ENCODE measurements at places on chromosomes 5 and 9. TPM values are rescaled to one million over a fixed set of nuclear protein-coding genes. Genes with fewer than 3 reads are reported as not detected.

DNA sequence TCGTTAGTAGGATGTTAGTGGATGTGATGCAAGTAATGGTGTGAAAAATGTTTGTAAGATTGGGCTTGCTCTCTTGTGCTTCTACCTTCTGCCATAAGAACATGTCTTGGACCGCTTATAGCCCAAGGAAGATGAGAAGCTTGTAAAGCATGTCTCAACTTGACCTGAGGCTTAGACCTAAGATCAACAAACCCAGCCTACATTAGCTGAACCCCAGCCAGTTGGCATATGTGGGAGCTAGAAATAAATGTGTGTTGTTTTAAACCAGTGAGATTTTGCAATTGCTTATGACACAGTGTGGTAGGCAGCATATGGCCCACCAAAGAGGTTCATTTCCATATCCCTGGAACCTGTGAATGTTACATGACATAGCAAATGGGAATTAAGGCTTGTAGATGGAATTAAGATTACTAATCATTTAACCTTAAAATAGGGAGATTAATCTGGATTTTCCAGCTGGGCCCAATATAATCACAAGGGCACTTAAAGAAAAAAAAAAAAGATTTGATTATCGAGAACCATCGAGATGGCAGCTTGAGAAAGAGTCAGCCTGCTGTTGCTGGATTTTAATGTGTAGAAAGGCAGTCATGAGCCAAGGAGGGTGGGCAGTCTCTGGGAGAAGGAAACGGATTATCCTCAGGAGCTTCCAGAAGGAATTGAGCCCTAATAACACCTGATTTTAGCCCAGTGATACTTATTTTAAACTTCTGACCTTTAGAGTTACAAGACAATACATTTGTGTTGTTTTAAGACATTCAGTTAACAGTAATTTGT, 27.3 kb upstream of the EDIL3 start:
- peak; percentile 100 for ATAC-seq

The CTSL gene
- 35.0 TPM for total RNA-seq

DNA sequence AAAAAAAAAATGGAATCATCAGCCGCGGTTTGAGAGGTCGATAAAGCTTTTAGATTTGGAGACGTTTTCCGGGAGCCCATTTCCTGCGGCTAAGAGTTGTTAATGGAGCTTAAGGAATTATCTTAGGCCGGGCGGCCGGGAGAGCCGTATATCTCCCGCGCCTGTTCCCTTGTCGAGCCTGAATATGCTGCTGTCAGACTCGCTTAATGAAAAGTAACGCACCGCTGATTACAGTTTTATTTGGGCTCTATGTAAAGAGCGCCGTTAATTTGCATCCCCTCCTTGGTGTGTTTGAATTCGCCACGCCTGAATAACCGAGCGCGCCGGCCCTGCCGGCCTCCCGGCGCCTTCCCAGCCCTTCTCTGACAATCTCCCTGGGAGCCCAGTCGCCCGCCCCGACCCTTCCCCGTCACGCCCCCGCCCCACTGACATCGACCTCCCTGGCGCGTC, 7.9 kb downstream of the IRX4 start:
- ATAC-seq: no peak

The GFI1B gene
- total RNA-seq: not detected

- ATAC-seq: no peak
Measured at GRCh38 chr5:82975396-82975795, 101.8 kb downstream of the TMEM167A start.

DNA sequence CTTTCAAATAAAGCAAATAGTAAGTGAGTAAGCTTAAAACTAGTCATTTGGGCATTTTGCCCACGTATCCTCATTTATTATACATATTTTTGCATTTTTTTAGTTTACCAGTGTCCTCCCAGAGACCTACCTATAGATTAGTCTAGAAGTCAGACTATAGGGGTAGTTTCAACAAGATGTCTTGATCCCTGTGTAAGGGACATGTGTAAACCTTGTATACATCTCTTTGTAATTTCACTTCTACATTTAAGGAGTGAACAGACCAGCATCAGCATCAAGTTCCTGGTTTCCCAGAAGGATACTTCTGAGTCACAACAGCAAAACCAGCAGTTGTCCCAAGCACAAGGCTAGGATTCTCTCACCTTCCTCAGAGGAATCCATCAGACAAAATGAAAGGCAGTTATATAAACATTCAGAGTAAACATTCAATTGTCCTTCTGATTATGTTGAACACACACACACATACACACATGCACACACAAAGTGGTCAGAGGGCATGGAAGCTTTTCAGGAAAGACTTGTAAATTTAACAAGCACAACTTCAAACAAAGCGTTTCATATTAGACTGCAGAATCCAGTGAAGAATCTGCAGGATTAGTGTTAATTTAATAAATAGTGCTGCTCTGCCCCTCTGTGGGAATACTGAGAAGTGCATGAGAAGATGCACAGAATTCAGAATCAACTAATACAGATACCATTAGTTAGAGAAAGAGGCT, 55.4 kb downstream of the HINT1 start:
- ATAC-seq: peak; percentile 77

The SNCAIP gene
- 2.3 TPM for total RNA-seq

DNA sequence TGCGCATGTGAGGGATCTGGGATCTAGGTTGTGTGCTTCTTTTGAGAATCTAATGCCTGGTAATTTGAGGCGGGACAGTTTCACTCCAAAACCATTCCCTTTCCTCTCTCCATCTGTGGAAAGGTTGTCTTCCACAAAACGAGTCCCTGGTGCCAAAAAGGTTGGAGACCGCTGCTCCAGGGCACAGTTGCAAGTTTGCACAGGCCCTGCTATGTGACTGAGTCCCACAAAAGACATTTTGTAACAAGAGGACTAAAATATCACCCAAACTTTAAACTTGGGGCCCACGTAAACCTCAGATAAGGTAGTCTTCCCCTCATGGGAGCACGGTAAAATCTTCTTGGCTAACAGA, 5.8 kb upstream of the ZNF367 start:
- no peak for ATAC-seq

The GRPEL2 gene
- 49.6 TPM for total RNA-seq

GRCh38 chr5:55570570-55570969, 35.8 kb upstream of the PLPP1 start:
- no peak for ATAC-seq

DNA sequence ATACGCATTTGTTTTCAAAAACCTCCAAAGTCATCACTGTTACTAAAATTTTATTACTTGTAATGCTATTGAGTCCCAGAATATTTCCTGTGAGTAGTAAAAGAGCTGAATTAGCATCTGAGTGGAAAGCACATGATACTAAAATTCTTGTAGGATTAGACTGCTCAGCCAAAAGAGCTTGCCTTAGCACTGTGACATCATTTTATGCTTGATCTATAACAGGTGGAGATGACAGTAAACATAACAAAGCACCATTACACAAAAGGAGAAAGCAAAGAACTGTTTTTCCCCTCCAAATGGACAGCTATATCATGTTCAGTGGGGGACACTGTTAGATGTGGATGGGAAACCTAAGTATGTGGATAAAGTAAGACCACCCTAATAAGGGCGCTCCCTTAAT, 5.8 kb upstream of the JAK2 start:
- ATAC-seq: peak; percentile 77

DNA sequence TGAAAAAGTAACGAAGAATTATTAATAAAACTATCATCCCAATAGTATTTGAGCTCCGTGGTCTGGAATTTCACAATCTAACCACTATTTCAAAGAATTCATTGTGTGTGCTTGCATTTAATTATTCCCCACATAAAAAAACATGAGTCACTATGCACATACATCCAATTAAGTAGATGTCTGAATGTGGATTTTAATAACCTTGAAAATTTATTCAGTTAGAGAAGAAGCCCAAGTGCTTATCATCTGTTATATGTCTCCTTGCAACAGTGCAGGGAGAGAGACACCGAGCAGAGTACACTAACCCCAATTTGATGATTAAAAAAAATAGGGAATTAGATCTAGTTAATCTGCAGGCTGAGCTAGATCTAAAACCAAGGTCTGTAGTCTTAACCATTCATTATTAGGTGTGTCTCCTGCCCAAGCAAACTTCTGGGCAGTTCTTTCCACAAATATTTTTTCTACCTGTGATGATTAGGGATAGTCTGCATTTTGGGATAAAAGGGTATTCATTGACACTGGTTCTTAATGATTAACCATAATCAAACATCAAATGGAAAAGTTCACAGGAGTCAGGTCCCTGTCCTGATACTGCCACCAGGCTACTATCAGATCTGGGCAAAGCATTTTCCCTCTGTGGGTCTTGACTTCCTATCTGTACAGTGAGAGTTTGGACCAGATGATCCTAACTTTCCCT, 164.2 kb downstream of the GRIA1 start:
- no peak for ATAC-seq

The EQTN gene
- total RNA-seq: not detected

GRCh38 chr5:171498166-171498565, 78.7 kb downstream of the FGF18 start:
- ATAC-seq: no peak

GRCh38 chr9:123772967-123773366, 157.0 kb downstream of the DENND1A start:
- ATAC-seq: no peak

The SLC4A9 gene
- 0.08 TPM for total RNA-seq

The PCDHGC5 gene
- total RNA-seq: 1.0 TPM
